ENCODE measurements at places on chromosomes 2 and 18.

- no peak for DNase-seq
These were observed 42.3 kb downstream of the TTC21B start for GRCh38 chr2:165911231-165911630.

- DNase-seq = no peak
These were observed 1.7 kb upstream of the LDLRAD4 start for GRCh38 chr18:13216711-13217465.

DNA sequence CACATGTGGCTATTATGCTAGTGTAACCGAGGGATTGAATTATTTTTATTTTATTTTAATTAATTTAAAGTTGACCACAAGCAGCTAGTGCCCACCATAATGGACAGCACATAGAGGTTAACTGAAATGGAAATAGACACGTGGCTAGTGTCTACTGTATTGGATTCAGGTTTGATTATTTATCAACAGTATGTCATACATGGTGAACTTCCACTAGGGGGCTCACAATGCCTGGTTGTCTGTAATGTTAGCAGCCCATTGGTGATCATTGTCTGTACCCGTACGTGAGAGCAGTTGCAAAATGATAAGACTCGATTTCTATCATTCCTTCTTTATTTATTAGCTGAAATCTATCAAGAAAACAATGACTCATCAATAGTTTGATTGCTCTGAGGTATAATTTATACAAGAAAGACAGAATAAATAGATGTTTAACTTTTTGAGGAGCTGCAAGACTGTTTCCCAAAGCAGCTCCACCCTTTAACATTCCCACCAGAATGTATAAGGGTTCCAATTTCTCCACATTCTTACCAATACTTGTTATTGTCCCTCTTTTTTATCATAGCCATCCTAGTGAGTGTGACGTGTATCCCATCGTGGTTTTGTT is 76.5 kb downstream of the CYBRD1 start:
- DNase-seq = no peak

GRCh38 chr2:131127076-131127475 is 21.9 kb downstream of the PLEKHB2 start:
- no peak for DNase-seq

DNA sequence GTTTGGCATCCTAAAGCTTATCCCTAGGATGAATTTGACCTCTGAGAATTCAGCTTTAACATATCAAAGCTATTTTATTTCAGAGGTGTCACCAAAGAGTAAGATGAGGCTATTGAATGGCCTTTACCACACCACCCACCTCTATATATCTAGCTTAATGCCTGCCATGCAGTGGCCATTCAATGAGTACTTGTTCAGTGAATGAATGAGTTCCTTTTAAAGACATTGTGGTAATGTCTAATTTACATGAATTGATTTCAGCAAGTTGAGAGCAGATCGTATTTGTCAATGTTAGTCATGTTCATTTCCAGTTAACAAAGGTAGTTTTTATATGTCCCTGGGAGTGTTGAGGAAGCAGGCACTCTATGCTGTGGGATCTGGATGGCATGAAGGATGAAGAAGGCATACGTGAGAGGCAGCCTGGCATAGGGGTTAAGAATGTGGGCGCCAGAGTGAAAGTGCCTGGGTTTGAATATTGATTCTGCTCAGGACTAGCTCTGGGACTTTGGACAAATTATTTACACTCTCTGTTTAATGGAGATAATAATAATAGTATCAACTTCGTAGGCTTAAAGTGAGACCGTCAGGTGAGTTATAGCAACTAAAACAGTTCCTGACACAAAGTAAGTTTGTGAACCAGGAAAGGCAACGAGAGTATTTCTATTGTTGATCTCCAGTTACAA is 434.1 kb upstream of the CHST9 start:
- no peak for DNase-seq

GRCh38 chr2:212181646-212182045 is 357.0 kb downstream of the ERBB4 start:
- DNase-seq = no peak

DNA sequence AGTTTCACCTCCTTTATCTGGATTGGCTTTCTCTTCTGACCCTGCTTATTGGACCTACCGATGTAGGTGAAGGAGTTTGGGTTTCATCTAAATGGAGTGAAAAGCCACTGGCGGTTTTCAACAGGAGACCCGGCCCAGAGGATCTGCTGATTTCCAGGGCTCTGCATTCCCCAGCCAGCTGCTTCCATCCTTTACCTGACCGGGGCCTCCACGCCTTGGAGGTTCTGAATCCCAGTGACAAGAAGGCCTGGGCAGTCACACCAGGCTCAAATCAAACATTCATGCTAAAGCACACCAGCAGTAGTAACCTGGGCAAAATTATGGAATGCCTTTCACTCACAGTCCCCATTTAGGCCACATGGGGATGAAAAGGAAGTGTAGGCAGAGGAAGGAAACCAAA is 30.0 kb upstream of the RTTN start:
- DNase-seq = no peak

GRCh38 chr2:85119900-85120299 is 13.3 kb upstream of the TCF7L1 start:
- no peak for DNase-seq

GRCh38 chr2:169065422-169065821 is 3.9 kb upstream of the DHRS9 start:
- no peak for DNase-seq

- DNase-seq = no peak
These were observed 568.1 kb upstream of the LINC00305 start for GRCh38 chr18:64717026-64717425.

GRCh38 chr2:128290356-128290755 is 28.3 kb downstream of the HS6ST1 start:
- no peak for DNase-seq

DNA sequence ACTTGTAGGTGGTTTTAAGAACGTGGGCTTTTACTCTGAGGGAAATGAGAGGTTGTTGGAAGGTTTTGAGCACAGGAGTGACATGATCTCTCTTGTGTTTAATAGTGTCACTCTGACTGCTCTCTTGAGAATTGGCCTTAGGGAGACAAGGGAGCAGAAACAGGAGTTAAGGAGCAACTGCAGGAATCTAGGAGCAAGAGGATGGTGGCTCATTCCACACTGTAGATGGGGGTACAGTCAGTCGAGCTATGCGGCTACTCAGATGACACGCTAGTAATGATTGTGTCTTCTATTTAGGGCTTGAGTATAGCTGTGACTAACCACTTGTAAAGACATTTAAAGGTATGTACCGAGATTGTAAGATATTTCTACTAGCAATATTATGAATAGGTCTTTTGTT is 87.4 kb downstream of the RPRM start:
- no peak for DNase-seq

DNA sequence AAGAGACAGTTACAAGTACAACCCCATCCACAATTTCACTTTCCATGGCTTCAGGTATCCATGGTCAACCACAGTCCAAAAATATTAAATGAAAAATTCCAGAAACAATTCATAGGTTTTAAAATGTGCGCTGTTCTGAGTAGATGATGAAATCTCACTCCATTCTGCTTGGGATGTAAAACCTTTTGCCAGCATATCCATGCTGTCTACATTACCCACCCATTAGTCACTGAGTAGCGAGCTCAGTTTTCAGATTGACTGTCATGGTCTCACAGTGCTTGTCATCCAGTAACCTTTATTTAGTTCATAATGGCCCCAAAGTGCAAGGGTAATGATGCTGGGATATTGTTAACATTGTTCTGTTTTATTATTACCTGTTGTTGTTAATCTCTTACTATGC is 40.5 kb downstream of the SMAD4 start:
- no peak for DNase-seq

Data from left renal cortex interstitium (tissue), 4 donors.